Activated CD8-positive, alpha-beta T cell treated with anti-CD3 and anti-CD28 coated beads, Interleukin-2, amount 10 ng/mL, durations not matched to agents 7 days and 5 days (primary cell): ENCODE measurements at places on chromosomes 13 and 19. TPM values are rescaled to one million over a fixed set of nuclear protein-coding genes. Genes with fewer than 3 reads are reported as not detected.

FFAR1 gene
- total RNA-seq, result not detected

DZIP1 gene
- 0.26 TPM for total RNA-seq

ZFR2 gene
- total RNA-seq, result 0.42 TPM

DNA sequence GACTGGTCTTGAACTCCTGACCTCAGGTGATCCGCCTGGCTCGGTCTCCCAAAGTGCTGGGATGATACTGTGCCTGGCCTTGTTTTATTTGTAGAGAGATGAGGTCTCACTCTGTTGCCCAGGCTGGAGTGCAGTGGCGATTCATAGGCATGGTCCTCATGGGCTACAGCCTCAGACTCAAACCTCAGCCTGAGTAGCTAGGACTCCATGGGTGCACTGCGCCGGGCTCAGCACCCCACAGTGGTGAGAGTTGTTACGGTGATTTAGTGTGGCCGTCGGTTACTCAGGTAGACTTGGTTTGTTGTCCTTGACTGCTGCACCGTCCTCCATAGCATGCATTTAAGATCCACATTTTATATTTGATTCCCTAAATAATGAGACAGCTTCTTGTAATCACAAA lies 80.7 kb downstream of the SLC6A16 start:
- DNase-seq, result no peak

DNA sequence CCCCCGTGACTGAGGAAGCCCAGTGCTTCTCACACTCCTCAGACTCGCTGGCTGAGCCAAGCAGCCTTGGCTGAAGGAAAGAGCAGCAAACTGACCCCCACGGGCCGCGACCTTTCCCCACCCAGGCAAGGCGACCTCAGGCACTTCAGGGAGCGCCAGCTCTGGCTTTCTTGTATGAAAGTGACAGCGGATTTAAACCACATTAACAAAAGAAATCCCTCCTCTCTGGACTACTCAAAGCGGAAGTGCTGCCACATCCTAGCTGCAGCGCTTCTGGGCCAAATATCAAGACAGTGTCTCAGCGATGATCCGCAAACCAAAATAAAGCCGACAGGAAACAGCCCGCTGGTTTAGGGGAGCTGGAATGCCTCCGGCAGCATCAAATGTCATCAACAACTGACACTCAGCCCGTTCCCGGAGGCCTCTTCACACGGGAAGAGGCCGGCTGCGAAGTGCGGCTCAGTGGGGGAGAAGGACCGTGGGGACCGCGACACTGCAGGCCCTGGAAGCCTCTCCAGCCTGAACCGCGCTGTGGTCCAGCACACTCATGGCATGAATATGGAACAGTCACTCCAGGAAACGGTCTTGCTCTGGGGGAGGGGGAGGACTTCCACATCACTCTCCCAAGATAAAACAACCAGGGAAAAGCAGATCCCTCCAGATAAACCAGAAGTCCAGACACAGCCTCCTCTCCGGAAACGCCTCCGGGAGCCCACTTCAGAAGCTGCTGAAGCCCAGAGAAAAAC lies 1.4 kb downstream of the RASA3 start:
- DNase-seq, result peak; percentile 86

COX7A1 gene
- total RNA-seq, result not detected

ZNF681 gene
- total RNA-seq, result 7.5 TPM

SYNE4 gene
- total RNA-seq, result 1.8 TPM

GRCh38 chr13:42370229-42370628 lies 98.3 kb downstream of the AKAP11 start:
- no peak for DNase-seq

GRCh38 chr13:23868521-23868920 lies 20.7 kb downstream of the MIPEP start:
- no peak for DNase-seq

ATXN8OS gene
- total RNA-seq, result not detected

ZNF439 gene
- total RNA-seq, result 9.7 TPM

DNA sequence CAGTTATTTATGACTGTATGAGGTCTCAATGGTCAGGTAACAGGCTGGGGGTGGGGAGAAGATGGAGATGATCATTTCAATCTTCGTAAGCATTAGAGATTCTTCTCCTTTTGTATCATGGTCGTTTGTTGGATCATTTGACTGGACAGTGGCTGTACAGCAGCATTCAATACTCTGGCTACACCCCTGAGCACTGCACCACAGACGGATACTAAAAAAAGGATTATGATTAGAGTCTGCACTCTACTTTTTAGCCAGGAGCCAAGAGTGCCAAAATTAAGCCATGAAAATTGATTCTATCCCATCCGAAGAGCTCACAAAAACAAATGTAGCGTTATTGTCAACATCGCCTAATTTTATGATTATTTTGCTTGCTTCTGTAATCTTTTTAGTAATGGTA lies 41.9 kb downstream of the CDK8 start:
- no peak for DNase-seq

CD209 gene
- not detected for total RNA-seq

SYNGR4 gene
- total RNA-seq, result not detected

GRCh38 chr13:29498426-29499040 lies 97.0 kb downstream of the SLC7A1 start:
- no peak for DNase-seq

DNA sequence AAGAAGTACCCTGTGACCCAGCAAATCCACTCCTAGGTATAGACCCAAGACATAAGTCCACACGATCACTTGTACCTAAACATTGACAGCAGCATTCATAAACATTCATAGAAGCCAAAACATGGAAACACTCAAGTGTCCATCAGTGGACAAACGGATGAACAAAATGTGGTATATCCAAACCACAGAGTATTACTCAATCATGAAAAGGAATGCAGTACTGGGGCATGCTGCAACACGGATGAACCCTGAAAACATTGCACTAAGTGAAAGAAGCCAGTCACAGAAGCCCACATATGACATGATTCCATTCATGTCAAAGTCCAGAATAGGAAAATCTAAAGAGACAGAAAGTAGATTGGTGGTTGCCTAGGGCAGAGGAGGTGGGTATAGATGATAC lies 22.8 kb upstream of the CCNE1 start:
- no peak for DNase-seq

DNA sequence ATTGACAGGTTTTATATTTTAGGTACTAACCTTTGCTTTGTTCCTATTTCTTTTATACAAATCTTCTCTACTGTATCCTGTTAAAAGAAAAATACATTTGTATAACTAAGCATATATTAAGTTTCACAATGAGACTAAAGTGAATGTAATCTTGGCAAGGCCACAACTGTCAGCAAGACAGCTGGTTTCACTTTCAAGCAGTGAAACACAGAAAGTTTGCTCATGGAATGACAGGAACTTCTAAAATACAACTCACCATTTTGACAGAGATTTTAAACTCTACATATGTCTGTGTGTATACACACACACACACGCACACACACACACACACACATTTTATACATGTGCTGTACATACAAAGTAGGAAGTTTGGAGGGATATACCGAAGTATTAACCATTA lies 53.3 kb downstream of the PARP4 start:
- DNase-seq, result no peak

GRCh38 chr13:24323036-24323738 lies 13.8 kb downstream of the C1QTNF9 start:
- no peak for DNase-seq
